ENCODE measurements at places on chromosomes 16 and 17. TPM values are rescaled to one million over a fixed set of nuclear protein-coding genes. Genes with fewer than 3 reads are reported as not detected.

IL34 gene
- not detected for total RNA-seq

TMEM97 gene
- 31.0 TPM for total RNA-seq

KCNAB3 gene
- total RNA-seq, result 8.3 TPM

DNA sequence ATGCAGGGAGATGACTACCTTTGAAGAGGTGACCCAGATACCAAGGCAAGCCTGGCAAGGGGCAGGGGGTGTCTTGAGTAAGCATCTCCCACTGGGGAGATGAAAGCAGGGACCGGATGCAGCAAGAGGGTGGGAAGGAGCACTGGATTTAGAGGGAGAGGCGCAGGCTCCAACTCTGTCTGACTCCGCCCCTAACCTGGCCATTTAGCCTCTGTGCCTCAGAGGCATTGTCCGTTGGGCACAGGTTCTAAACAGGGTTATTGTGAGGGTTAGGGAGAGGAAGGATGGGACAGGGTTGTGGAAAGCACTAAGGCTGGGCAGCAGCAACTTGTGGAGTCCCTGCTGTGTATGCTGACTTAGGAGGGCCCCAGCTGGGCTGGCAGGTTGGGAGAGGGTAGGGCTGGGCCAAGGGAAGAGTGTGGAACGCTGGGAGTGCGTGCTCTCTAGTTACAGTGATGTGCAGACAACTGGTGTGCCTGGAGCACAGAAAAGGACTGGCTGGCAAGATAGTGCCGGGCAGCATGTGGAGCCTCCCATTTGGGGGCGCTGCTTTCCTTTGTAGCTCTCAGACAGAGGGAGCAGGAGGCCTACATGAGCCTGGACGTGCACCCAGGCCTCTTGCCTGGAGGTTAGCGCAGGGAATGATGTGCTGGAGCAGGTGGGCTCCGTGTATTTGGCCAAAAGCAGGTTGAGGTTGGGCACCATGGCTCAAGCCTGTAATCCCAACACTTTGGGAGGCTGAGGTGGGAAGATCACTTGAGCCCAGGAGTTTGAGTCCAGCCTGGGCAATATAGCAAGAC is 26.2 kb downstream of the TBX2 start:
- peak; percentile 37 for DNase-seq

DNA sequence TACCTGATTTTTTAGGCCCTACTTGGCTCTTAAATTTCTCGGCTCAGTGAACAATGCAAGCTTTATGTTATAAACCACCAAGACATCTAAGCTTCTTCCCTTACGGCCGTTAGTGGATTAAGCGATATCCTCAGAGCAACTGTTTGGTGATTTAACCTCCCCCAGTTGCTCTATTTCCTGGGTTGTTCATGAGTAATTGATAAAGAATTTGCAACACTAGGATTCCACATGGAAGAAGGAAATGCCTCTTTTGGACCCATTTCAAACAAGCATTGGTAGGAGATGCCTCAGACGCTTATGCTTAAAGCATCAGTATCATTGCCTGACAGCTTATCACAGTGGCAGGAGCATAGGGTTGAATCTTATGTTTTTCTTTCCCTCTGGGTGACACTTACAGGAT is 65.3 kb downstream of the RBFOX1 start:
- no peak for DNase-seq

- no peak for DNase-seq
Observed at GRCh38 chr17:1621273-1621954, 7.2 kb downstream of the SLC43A2 start.

- no peak for DNase-seq
Observed at GRCh38 chr16:25052530-25052929, 37.4 kb upstream of the ARHGAP17 start.

GRCh38 chr16:2499454-2499853 is 14.3 kb upstream of the ATP6V0C start:
- DNase-seq, result no peak

GRCh38 chr17:68248891-68249290 is 1.0 kb downstream of the AMZ2 start:
- peak; percentile 41 for DNase-seq

DNA sequence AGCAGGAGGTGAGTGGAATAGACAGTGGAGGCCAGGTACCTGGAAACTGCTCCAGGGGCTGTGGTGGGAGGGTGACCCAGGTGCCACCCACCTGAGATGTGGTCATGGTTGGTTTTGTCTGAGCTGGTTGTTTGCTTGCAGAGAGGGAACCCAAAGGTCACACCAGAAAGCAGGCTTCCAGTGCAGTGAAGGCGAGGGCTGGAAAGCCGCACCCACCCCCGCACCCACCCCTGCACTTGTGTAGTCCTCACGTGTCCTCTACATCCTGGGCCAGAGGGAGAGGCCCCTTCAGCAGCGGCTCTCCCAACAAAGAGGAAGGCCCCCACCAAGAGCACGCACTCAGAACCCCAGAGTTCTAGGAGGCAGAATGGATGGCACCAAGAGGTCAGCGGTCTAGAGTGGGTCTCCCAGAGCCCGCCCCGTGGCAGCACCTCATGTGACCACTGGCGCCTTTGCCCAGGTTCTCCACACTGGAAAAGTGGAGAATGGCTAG is 92.6 kb upstream of the CBX4 start:
- no peak for DNase-seq

- DNase-seq, result no peak
Observed at GRCh38 chr17:17347234-17347955, 44.2 kb downstream of the NT5M start.

DNA sequence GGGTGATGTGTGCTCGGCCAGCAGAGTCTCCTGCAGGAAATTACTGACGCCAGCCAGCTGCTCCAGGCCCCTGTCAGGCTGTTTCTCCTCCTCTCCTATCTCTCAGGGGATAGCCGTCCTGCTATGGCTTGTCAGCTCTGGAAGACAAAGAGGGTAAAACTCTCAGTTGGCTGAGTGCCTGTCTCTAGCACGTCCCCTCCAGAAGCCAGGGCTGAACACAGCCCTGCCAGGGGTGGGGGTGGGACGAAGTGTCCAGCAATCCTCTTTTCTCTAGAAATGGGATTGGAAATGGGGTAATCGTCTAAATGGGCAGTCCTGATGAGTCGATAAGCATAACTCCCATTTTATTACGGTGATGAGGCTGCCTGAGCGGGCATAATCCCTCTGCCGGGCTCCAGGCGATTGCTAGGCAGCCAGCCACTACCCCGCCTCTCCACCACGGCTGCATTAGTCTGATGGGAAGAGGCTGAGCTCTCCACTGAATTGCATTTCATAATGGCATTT is 89.1 kb upstream of the GNAO1 start:
- DNase-seq, result no peak

DNA sequence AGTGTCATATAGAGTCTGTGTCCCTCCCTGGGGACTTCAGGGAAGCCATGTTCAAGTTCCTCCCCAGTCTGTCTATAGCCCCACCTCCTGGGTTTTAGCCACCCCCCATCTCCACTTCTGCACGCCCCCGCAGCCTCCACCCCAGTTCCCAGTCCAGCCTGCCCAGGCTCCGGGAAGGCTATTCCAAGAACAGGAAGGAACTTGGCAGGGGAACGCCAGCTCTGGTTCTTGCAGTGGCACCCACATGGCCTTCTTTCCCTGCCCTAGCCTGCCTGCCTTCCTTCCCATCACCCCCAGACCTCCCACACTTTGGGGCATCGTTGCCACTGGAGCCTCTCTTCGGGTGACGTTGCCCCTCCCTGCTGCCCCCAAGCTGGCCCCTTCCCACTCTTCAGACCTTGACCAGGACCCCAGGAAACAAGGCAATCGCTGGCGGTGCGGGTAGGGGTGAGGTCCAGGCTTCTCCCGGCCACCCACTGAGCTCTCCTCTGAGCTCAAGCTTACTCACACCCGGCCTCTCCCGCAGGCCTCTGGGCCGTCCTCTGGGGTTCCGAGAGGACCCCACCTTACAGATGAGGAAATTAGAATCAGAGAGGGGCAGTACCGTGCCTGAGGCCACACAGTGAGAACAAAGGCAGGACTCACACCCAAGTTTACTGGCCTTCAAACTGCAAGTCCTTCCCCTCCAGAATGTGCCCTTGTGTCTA is 9.2 kb upstream of the CES4A start:
- DNase-seq, result no peak

DNA sequence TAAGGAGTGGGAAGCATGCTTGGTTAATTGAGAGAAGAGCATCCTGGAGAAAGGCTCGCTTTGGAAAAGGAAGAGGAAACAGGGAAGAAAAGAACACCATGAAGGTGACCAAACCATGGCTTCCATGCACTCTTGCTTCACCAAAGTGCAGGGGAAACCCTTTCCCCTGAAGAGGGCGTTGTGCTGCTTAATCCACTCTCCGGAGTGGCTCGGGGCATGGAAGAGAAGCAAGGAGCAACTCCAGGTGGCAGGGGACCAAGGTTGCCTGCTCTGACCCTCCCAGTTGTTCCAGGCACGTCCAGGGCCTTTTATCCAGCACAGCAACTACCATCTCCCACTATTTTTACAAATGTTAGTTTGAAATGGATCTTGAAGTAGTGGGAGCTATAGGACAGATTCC is 108.1 kb downstream of the STX8 start:
- no peak for DNase-seq

DNA sequence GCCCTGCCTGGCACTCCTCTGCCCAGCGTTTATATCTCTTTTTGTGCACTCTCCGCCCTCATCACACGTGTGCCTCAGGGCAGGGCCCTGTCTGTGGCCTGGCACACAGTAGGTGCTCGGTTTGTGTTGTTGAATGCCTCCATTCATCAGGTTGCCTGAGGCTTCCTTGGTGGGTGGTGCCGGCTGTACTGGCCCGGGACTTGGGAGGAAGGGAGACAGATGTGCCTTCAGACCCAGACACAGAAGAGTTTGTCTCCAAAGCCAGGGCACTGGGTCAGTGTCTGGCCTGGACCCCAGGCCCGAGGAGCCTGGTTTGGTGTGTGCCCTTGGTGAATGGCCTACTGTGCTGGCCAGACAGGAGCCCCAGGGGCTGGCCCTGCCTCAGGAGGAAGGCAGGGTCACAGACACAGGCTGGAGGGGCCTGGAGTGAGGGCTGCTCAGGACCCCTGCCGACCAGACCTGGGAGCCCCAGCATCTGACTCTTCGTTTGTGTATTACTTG is 71.6 kb downstream of the RAI1 start:
- no peak for DNase-seq

DNA sequence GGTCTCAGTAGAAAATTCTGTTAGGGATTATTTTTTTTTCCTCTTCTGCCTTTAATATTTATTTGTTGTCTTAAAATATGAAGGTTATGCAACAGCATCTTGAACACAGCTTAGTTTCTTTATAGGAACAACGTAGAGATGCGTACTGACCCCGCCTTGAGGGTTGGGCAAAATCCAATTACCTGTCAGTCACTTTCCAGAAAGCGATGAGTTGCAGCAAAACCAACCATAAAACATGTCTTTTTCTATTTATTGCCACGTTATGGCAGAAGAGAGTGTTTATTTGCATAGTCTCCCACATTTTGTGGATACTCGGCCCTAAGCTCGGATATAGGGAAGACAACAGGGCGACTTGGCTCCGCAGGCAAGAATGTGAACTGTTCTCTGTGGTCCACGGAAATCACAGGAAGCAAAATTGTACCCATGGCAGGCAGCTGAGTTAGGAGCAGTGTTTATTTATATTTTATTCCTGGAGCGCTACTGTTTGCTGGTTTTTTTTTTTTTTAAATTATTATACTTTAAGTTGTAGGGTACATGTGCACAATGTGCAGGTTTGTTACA is 44.3 kb upstream of the CACNG5 start:
- no peak for DNase-seq

All from activated CD4-positive, alpha-beta T cell treated with anti-CD3 and anti-CD28 coated beads for 36 hours (primary cell).